ENCODE measurements at places on chromosomes 11 and 22. TPM values are rescaled to one million over a fixed set of nuclear protein-coding genes. Genes with fewer than 3 reads are reported as not detected.
A peak's percentile ranks its signal among the peaks of the same experiment; 100 is the strongest.

ACTN3 gene
- 28.2 TPM for total RNA-seq

DNA sequence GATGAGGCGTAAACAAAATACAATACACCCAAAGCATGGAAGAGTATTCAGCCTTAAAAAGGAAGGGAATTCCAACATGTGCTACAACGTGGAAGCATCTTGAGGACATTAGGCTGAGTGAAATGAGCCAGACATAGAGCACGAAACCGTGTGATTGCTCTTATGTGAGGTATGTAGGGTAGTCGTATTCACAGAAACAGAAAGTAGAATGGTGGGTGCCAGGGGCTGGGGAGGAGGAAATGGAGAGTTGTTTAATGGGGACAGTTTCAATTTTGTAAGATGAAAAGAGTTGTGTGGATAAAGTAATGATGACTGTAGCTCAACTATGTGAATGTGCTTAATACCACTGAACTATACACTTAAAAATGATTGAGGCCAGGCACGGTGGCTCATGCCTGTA lies 10.2 kb upstream of the KMT5B start:
- DNase-seq = no peak

DNA sequence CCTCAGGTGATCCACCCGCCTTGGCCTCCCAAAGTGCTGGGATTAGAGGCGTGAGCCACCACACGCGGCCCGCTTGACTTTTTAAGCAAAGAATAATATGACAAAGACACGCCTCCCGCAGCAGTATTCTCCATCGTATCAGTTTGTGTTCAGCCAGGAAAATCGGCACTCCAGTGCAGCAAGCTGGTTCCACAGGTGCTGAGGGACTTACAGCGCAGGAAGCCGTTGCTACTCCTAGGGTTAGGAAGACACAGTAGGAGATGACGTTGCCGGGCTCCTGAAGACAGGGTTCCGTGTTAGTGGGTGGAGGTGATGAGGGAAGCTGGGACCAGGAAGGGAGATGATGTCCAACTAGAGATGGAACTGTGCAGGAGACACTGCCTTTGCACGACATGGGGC lies 65.8 kb upstream of the CECR2 start:
- no peak for DNase-seq

DNA sequence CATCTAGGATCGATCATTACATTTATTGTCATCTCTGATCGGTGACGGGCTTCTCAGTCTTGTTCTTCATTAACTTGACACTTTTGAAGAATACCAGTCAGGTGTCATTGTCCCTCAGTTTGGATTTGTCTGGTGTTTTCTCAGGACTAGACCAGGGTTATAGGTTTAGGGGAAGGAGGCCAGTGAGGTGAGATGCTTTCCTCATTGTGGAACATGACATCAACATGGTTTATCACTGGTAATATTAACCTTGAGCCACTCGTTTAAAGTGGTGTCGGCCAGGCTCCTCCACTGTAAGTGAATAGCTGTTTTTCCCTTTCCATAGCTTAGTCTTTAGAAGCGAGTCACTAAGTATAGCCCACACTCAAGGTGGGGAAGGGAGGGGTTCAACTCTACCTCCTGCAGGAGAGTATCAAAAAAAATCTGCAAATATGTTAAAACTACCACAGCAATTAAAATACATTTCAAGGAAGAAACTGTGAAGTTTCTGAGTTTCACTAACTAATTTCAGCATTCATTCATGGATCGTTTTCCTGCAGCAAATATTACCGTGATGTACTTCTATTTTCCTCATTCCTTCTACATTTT lies 42.0 kb downstream of the KCNQ1OT1 start:
- no peak for DNase-seq

CNGA4 gene
- not detected for total RNA-seq

DNA sequence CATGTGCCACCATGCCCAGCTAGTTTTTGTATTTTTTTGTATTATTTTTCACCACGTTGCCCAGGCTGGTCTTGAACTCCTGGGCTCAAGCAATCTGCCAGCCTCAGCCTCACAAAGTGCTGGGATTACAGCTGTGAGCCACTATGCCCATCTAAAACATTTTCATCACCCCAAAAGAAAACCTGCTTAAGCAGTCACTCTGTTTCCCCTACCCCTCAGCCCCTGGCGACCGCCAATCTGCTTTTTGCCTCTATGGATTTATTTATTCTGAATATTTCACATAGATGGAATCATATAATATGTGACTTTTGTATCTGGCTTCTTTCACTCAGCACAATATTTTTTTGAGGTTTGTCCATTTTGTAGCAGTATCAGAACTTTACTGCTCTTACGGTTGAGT lies 18.6 kb upstream of the P2RY2 start:
- no peak for DNase-seq

GRCh38 chr11:66881451-66881835 lies 24.6 kb downstream of the LRFN4 start:
- DNase-seq = no peak

- DNase-seq = no peak
Observed at GRCh38 chr22:50417411-50418210, 57.2 kb downstream of the SBF1 start.

- DNase-seq = no peak
Observed at GRCh38 chr22:33889748-33890147, 30.5 kb downstream of the LARGE1 start.

DNA sequence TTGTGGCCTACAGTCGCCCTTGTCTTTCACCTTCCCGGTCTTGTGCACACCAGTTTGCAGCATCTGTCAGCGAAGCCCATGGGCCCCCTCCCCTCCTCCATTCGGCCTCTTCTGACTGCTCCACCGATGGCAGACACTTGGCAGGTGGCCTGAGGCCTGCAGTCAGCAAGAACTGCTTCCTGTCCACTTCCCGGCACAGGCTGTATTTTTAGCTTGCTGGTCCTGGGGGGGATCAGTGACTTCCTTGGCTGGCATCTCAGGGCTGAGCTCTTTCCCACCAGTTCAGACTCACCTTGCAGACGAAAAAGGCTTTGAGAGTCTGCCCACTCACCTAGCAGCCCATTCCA lies 106.4 kb downstream of the SYN3 start:
- DNase-seq = no peak

GRCh38 chr11:836274-836673 lies 3.5 kb downstream of the CD151 start:
- no peak for DNase-seq

DNA sequence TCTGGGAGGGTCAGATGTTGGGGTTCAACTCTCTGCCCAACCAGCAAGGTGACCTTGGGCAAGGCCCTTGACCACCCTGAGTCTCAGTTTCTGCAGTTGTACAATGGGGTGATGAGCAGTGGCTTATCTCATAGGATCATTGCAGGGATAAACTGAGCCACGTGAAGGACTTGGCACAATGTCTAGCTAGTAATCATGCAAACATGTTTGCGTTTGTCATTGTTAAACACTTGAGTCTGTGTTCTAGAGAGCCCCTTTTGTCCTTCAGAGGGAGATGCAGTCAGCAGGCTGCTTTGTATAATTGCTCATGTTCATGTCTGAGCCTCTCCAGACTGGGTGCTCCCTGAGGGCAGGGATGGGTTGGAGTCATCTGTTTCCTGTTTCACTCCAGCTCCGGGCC lies 15.8 kb downstream of the CD82 start:
- no peak for DNase-seq

DNA sequence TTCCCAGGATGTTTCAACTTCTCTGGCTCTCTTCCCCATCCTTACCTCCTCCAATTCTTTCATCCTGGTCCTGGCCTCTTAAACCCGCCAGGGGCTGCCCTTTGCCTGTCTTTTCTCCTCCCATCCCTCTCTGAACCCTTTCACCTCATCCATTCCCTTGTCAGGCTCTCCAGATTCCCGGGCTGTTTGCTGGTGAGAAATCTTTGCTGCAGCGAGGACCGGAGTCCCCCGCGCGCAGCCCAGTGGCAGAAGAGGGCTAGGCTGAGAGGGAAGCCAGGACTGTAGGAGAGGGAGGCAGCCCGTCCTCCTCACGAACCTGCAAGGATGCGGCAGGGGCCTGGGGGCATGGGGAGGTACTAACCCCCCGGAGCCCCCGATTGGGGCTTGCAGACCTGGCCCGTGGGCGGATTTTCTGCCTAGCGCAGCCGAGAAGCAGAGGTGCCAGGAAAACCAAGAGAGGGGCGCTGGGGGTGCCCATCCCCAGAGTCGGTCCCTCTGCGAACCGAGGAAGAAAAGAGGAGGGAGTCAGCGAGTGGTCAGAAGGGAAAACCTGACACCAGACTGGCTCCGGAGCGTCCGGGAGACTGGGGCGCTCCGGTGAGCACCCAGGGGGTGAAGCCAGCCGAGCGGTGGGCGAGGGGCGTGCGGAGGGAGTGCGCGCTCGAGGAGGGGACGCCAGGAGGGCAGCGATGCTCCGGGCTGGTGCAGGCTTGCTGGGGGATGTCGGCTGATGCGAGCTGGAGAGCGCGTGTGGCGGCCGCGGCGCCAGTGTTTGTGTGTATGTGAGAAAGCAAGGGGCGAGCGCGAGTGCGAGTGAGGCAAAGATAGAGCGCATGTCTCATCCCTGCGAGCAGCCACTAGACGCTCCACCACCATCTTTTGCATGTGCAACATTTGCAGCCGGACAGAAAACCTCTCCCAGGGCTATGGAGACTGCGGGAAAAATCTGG lies at the start of gene GRIA4:
GRIA4 (plus strand) TSS at position 242 of the 950 bp plus-strand sequence. CDS start 925 bp downstream, outside the sequence.
- peak; percentile 80 for DNase-seq

- DNase-seq = no peak
Observed at GRCh38 chr11:112016765-112017376, 8.3 kb upstream of the DLAT start.

- no peak for DNase-seq
Observed at GRCh38 chr11:110773442-110773841, 61.2 kb upstream of the ARHGAP20 start.

GRCh38 chr11:2390091-2390724 lies 10.3 kb upstream of the TSSC4 start:
- DNase-seq = no peak

GAB4 gene
- total RNA-seq = 0.94 TPM

OR52I2 gene
- total RNA-seq = not detected

CCDC87 gene
- total RNA-seq = 1.1 TPM

DNA sequence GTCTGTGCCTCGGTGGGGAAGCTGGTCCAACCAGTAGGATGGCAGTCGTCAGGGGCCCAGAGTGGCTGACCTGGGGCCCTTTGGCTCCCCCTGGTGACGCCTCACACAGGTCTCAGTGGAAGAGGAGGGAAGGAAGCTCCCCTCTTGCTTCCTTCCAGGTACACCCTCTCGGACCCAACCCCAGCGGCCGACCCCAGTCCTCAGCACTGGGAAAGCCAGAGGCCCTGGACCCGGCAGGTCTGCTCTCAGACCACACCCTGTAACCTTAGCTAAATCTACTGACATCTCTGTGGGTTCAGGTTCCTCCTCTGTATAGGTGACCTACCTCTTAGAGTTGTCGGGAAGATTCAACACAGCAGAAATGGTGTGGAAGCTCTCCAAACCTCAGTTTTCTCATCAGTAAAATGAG lies 3.4 kb upstream of the SCUBE1 start:
- peak; percentile 56 for DNase-seq

- DNase-seq = no peak
Observed at GRCh38 chr11:8566613-8567210, 27.3 kb downstream of the STK33 start.

MAP6 gene
- total RNA-seq = 0.94 TPM

DNA sequence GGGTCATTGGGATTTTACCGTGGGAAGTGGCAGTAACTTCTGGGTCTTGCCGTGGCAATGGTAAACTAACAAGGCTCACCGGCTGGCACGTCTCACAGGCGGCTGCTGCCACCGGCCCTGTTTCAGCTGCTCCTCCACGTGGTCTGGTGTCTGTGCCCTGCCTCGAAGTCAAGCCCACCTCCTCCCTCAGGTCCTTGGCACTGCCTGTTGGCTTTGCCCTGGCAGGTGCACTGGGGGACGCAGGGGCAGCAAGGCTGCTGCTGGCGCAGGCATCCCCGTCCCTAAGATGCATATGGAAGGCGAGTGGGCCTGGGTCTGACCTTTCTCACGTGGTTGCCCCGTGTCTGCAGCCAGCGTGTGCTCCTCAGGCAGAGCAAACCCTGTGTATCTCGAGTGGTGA lies 783.6 kb downstream of the BRD1 start:
- DNase-seq = no peak

FADD gene
- total RNA-seq = 43.9 TPM

- DNase-seq = no peak
Observed at GRCh38 chr22:48627203-48627602, 1200.5 kb downstream of the BRD1 start.

APOL4 gene
- not detected for total RNA-seq

Measured in H1 (cell line).